ENCODE measurements at places on chromosomes 2 and 18.

DNA sequence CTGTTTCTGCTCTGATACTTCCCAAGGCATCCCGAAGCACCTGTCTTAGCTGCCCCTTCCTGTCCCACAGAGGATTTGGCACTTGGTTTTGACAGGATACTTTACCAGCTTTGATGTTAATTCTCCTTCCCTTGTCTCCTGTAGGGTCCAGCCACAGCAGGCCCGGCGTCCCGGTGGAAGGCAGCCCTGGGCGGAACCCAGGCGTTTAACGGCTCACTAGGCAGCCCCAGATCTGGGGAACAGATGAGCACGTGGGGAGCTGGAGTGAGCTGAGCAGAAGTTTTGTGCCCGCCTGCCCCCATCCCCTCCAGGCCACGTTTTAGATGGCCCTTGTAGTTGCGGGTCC, 11.4 kb downstream of the ANKRD23 start:
- no peak overlapping the region for H3K27ac ChIP-seq
- peaks cover 16% of the 10 kb centered on the region for H3K36me3 ChIP-seq
- H3K27me3 ChIP-seq = no peaks in the 10 kb centered on the region
- DNase-seq = no peak

GRCh38 chr2:16674154-16674553, 8.5 kb upstream of the CYRIA start:
- H3K4me1 ChIP-seq = no peaks in the 10 kb centered on the region
- H3K36me3 ChIP-seq = peaks cover 10% of the 10 kb centered on the region
- H3K4me3 ChIP-seq = no peak overlapping the region
- no peak overlapping the region for H3K27ac ChIP-seq
- no peak for DNase-seq

DNA sequence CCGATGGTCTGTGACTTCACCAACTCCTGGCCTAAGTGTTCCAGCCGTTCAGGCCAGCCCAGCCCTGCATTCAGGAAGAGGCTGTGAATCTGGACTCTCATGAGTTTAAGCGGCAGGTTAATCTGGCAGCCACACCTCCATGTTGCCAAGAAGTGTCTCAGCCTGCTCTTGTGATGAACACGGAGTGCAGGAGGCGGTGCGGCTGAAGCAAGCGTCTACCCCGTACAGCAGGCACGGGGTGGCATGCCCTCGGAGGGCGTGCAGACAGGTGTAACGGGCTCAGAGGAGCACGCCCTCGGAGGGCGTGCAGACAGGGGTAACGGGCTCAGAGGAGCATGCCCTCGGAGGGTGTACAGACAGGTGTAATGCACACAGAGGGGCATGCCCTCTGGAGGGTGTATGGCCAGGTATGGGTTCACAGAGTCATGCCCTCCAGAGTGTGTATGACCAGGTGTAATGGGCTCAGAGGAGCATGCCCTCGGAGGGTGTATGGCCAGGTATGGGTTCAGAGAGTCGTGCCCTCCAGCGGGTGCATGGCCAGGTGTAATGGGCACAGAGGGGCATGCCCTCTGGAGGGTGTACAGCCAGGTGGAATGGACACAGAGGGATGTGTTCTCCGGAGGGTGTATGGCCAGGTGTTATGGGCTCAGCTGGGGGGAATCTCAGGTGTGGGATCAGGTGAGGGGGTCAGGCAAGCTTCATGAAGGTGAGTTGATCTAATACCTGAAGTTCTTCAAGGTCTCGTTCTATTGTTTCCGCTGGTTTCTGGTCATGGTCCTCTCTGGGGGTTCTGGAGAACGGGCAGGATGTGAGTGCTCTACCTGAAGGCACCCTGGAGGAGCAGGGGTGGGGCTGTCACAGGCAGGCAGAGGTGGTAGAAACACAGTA, 22.6 kb downstream of the CROCC2 start:
- no peak overlapping the region for H3K4me3 ChIP-seq
- H3K27ac ChIP-seq = no peak overlapping the region
- no peaks in the 10 kb centered on the region for H3K36me3 ChIP-seq
- no peak for DNase-seq
- no peaks in the 10 kb centered on the region for H3K4me1 ChIP-seq

GRCh38 chr2:105494683-105495425, 96.0 kb upstream of the FHL2 start:
- peaks cover 7% of the 10 kb centered on the region for H3K36me3 ChIP-seq
- DNase-seq = no peak
- no peaks in the 10 kb centered on the region for H3K4me1 ChIP-seq
- H3K27me3 ChIP-seq = peaks cover 23% of the 10 kb centered on the region

GRCh38 chr2:85890522-85891176, 1.9 kb upstream of the ST3GAL5 start:
- H3K27ac ChIP-seq = peak overlapping the region; percentile 85
- no peak for DNase-seq
- H3K4me1 ChIP-seq = peaks cover 47% of the 10 kb centered on the region
- H3K36me3 ChIP-seq = peaks cover 5% of the 10 kb centered on the region

DNA sequence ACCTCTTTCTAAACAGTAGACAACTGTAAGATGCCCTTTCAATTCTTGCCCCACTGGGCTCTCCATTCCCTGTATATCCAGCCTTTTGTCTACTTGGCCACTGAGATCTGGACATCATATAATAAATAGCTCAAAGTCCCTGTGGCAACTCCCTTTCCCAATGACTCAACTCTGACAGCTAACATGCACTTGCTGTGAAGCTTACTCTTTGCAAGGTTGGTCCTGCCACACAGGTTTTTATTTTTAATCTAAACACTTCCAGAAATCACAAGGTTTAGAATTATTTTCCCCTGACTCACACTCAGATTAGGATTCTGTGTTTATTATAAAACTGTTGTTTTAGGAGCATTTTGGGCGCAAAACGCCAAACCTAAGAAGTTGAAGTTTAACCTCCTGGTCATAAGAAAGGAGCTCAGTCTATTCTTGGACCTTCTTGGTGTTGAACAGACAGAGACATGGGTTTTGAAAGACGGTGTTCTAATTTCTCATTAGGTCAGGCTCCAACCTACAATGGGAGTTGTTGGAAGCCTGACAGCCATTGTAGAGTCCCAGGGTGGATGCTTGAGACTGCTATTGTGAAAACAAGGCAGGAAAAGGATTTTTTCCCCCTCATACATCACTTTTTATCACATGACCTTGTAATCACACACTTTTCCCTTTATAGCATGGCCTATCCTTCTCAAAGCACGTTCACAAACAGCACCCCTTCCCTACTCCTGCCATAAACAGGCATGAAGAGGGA, 124.7 kb upstream of the SERPINE2 start:
- peaks cover 41% of the 10 kb centered on the region for H3K27me3 ChIP-seq
- no peaks in the 10 kb centered on the region for H3K4me1 ChIP-seq
- DNase-seq = no peak
- H3K36me3 ChIP-seq = no peaks in the 10 kb centered on the region
- H3K27ac ChIP-seq = no peak overlapping the region

- DNase-seq = no peak
- H3K4me3 ChIP-seq = no peak overlapping the region
- no peaks in the 10 kb centered on the region for H3K36me3 ChIP-seq
- H3K4me1 ChIP-seq = peaks cover 9% of the 10 kb centered on the region
These were observed 27.5 kb downstream of the CNRIP1 start for GRCh38 chr2:68292108-68292710.

- no peak for DNase-seq
- no peaks in the 10 kb centered on the region for H3K36me3 ChIP-seq
- no peak overlapping the region for H3K27ac ChIP-seq
These were observed 46.2 kb downstream of the FAM98A start for GRCh38 chr2:33552758-33553461.

DNA sequence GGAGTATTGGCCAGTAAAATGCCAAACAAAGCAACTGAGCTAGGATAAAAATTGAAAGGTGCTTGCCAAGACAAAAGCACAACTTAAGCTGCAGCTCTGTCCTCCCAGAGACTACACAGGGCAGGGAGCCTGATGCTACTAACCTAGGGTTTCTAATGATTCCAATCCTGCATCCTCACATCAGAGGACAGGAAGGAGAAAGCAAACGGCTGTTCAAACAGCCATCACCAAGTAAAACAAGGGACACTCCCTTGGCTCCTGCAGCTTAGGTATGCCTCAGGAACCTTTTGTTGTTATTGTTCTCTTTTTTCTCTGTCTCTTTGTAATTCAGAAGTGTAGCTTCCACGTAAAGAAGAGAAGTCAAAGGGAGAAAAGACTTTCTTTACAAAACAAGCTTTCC, 99.5 kb downstream of the TCF4 start:
- no peak overlapping the region for H3K27ac ChIP-seq
- no peak overlapping the region for H3K4me3 ChIP-seq
- H3K27me3 ChIP-seq = peaks cover 7% of the 10 kb centered on the region
- H3K36me3 ChIP-seq = no peaks in the 10 kb centered on the region
- no peak for DNase-seq

GRCh38 chr18:64090876-64091275, 58.0 kb downstream of the LINC00305 start:
- no peaks in the 10 kb centered on the region for H3K27me3 ChIP-seq
- no peak for DNase-seq
- no peaks in the 10 kb centered on the region for H3K36me3 ChIP-seq
- no peak overlapping the region for H3K4me3 ChIP-seq
- H3K27ac ChIP-seq = no peak overlapping the region
- H3K4me1 ChIP-seq = no peaks in the 10 kb centered on the region

- H3K27ac ChIP-seq = no peak overlapping the region
- H3K36me3 ChIP-seq = peaks cover 24% of the 10 kb centered on the region
- peaks cover 9% of the 10 kb centered on the region for H3K4me1 ChIP-seq
- DNase-seq = no peak
- H3K27me3 ChIP-seq = no peaks in the 10 kb centered on the region
- H3K4me3 ChIP-seq = no peak overlapping the region
These were observed 13.6 kb downstream of the ADI1 start for GRCh38 chr2:3505771-3506170.

DNA sequence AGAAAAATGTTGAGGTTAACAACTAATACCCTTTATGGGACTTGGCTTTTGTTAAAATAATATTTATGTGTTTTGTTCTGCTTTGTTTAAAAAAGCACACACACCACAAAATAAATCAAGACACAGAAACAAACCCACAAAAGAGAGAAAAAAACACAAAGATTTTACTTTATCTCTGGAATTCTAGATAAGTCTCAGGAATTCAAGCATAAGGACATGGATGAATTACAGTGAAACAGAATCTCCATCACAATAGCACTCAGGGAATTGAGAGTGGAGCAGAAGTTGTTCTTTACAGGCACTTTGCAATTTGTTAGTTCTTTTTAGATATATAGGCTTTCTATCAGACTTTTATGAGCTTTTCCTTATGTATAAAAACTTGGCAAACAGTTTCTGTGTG, 360.9 kb upstream of the ZC3H15 start:
- DNase-seq = no peak
- no peak overlapping the region for H3K4me3 ChIP-seq

DNA sequence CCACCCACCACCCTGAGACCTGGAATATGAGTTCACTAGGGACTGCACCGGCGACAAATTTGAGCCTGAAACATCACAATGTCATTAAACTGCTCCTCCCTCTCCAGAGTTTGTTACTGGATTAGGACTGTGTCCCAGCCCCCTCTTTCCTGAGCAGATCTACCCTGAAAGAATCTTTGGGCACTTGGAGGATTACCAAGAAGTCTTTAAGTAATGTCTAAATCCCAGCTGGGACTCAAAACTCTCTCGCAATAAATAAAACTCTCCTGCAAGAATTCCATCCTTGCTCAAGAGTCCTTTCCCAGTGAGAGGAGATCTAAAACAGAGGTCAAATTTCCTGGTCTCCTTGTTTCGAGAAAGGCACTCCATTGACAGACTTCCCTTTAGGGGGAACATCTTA, 20.9 kb downstream of the GKN2 start:
- H3K27ac ChIP-seq = no peak overlapping the region
- H3K4me1 ChIP-seq = no peaks in the 10 kb centered on the region
- no peaks in the 10 kb centered on the region for H3K36me3 ChIP-seq
- H3K27me3 ChIP-seq = peaks cover 14% of the 10 kb centered on the region
- DNase-seq = no peak
- H3K4me3 ChIP-seq = no peak overlapping the region

DNA sequence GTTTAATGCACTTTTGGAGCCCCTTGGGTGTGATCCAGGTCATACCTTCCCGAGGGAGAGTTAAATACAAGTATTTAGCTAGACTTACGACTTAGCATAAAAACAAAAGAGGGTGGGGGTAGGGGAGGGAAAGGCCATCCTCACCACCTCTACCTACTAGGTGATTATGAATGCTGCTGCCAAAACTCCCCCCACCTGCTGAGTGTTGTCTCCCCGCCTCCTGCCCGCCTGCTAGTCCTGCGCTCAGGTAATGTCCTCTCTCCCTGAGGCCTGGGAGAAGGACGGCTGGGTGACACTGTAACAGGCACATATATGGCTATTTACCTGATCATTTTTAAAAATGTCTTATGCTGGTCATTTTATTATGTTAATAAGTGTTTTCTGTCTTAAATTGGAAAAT, 3.0 kb upstream of the NCKAP5 start:
- H3K27me3 ChIP-seq = no peaks in the 10 kb centered on the region
- H3K4me1 ChIP-seq = no peaks in the 10 kb centered on the region
- H3K4me3 ChIP-seq = no peak overlapping the region
- no peak overlapping the region for H3K27ac ChIP-seq
- no peaks in the 10 kb centered on the region for H3K36me3 ChIP-seq

- H3K4me3 ChIP-seq = no peak overlapping the region
- no peaks in the 10 kb centered on the region for H3K27me3 ChIP-seq
- H3K4me1 ChIP-seq = no peaks in the 10 kb centered on the region
- H3K36me3 ChIP-seq = no peaks in the 10 kb centered on the region
- no peak overlapping the region for H3K27ac ChIP-seq
These were observed 182.0 kb upstream of the TRIB2 start for GRCh38 chr2:12534646-12535263.

DNA sequence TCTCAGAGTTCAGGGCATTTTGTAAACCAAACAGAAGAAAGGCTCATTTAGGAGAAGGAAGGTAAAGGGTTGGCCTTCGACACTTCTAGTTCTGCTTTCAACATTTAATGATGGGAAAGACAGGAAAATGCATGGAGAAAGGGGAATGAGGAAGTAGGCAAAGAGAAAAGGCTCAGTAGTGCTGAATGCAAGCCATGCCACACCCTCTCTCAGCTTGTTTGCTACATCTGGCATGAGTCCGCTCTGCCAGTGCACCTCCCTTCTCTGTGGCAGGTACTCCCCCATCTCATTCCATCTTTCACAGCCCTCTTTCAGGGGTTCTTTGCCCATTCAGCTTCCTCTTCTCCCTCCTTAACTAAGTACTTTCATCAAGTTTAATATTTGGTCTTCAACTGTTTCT, 120.9 kb upstream of the ITGB6 start:
- DNase-seq = no peak
- H3K27ac ChIP-seq = no peak overlapping the region
- no peak overlapping the region for H3K4me3 ChIP-seq
- peaks cover 53% of the 10 kb centered on the region for H3K4me1 ChIP-seq

GRCh38 chr2:184549153-184549552, 49.2 kb upstream of the ZNF804A start:
- no peaks in the 10 kb centered on the region for H3K4me1 ChIP-seq
- no peaks in the 10 kb centered on the region for H3K27me3 ChIP-seq
- H3K36me3 ChIP-seq = no peaks in the 10 kb centered on the region
- no peak overlapping the region for H3K27ac ChIP-seq
- H3K4me3 ChIP-seq = no peak overlapping the region
- DNase-seq = no peak

GRCh38 chr2:67394734-67395133, 2.4 kb upstream of the ETAA1 start:
- no peak overlapping the region for H3K4me3 ChIP-seq
- no peak overlapping the region for H3K27ac ChIP-seq

- H3K27me3 ChIP-seq = no peaks in the 10 kb centered on the region
- no peak for DNase-seq
- no peak overlapping the region for H3K4me3 ChIP-seq
- no peak overlapping the region for H3K27ac ChIP-seq
- H3K4me1 ChIP-seq = no peaks in the 10 kb centered on the region
These were observed 337.8 kb upstream of the TCF4 start for GRCh38 chr18:55925772-55926171.

- H3K27ac ChIP-seq = no peak overlapping the region
- DNase-seq = no peak
- no peaks in the 10 kb centered on the region for H3K4me1 ChIP-seq
- H3K4me3 ChIP-seq = no peak overlapping the region
- H3K36me3 ChIP-seq = peaks cover 10% of the 10 kb centered on the region
These were observed 10.0 kb upstream of the CD302 start for GRCh38 chr2:159808032-159808425.

All from natural killer cell treated with Interleukin-12 subunit alpha and Interleukin-12 subunit beta and Interleukin-15 and Interleukin-18, amount 100 ng/mL, for 72 hours (primary cell).